NCI-H460 (cell line): ENCODE measurements at places on chromosomes 5 and 9. TPM values are rescaled to one million over a fixed set of nuclear protein-coding genes. Genes with fewer than 3 reads are reported as not detected.

Gene CDKN2A
- total RNA-seq: not detected in 2 replicates

Gene CDC20B
- not detected in 2 replicates for total RNA-seq

Gene GPR150
- total RNA-seq: not detected in 2 replicates

Gene PCDHGA12
- total RNA-seq: 0.20 and 0.42 TPM in 2 replicates

Gene MYO10
- 10.0 and 13.0 TPM in 2 replicates for total RNA-seq

Gene PHF24
- total RNA-seq: not detected in 2 replicates

Gene NTRK2
- total RNA-seq: 0.06 and 0.12 TPM in 2 replicates

Gene CNTLN
- 5.8 and 6.4 TPM in 2 replicates for total RNA-seq

Gene PLPP7
- 0.10 and 0.14 TPM in 2 replicates for total RNA-seq

Gene C9orf152
- total RNA-seq: not detected in 2 replicates

Gene SPINK6
- 0.52 and 0.59 TPM in 2 replicates for total RNA-seq

Gene PLEKHG4B
- total RNA-seq: not detected in 2 replicates

Gene FOXE1
- total RNA-seq: 0.05 and 0.26 TPM in 2 replicates

Gene CNTNAP3B
- total RNA-seq: 0.46 and 0.67 TPM in 2 replicates

Gene SVEP1
- total RNA-seq: 0.89 and 0.97 TPM in 2 replicates

Gene CRB2
- total RNA-seq: not detected in 2 replicates

Gene PRUNE2
- total RNA-seq: 0.27 and 0.35 TPM in 2 replicates
